ENCODE measurements at places on chromosomes 12 and 14. TPM values are rescaled to one million over a fixed set of nuclear protein-coding genes. Genes with fewer than 3 reads are reported as not detected.

Gene SAV1
- 41.1 TPM for total RNA-seq

Gene TESPA1
- not detected for total RNA-seq

Gene INHBC
- not detected for total RNA-seq

Gene CLEC4C
- total RNA-seq, result not detected
